ENCODE measurements at places on chromosomes 12 and 14.

DNA sequence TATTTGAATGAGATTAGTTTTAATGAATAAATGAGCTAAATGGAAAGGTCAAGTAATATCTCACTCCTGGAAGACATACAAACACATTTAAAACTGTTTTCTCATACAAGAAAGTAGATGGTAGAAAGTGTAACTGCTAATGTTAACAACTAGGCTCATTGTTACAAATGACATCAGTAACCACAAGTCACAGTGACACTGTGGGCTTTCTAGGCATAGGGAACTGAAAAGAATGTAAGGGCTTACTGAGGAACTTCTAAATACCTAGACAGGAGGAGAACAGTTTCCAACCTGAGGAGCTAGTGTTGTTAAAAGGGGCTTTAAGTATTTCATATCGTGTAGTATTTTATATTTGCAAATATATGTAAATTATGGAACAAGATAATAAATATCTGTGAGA is 17.5 kb upstream of the ERGIC2 start:
- no peak for DNase-seq

- DNase-seq = no peak
Observed at GRCh38 chr12:130121226-130122000, 40.9 kb upstream of the FZD10 start.

- DNase-seq = no peak
Observed at GRCh38 chr14:102333390-102333789, 13.8 kb downstream of the ZNF839 start.

DNA sequence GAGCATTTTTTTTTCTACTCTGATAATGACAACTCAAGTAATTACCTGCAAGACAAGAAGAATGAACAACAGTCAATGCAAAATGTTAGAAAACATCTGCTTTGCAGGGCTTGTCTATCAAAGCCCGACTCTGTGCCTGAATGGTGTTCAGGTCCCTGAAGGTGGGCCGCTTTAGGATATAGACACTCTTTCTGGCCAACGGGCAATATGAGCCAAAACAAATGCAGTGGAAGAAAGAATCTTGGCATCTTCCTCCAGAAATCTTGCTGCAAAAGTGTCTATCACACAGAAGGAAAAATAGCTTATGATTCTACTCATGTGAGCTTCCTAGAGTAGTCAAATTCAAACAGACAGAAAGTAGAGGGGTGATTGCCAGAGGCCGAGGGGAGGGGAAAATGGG is 32.7 kb downstream of the FOS start:
- DNase-seq = no peak

DNA sequence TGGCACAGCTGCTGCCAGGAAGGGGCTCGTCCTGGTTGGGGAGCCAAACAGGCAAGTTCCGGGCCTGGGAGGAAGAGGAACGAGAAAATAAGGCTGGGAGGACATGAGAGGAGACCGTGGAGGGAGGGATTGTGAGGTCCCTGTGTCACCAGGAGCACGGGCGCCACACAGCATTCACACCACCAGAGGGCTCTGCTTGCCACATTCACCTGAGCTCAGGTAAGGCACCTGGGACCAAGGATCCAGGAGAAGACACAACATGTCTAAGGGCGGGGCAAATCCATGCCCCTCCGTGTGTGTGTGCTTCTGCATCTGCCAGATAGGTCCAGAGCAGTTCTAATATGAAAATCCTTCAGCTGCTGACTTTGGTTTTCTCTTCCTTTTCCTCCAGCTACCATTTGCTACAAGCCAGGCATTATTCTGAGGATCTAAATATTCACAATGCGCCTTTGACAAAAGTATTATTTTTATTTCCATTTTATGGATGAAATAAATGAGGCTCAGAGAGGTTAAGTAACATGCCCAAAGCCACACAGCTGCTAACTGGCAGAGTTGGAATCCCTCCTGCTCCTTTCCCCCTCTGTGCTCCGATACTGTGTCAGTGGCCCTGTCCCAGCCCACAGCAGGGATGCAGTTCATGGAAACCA is 14.6 kb downstream of the RAPGEF3 start:
- DNase-seq = peak; percentile 34

GRCh38 chr12:52796839-52797528 is 1.1 kb upstream of the KRT3 start:
- DNase-seq = no peak

DNA sequence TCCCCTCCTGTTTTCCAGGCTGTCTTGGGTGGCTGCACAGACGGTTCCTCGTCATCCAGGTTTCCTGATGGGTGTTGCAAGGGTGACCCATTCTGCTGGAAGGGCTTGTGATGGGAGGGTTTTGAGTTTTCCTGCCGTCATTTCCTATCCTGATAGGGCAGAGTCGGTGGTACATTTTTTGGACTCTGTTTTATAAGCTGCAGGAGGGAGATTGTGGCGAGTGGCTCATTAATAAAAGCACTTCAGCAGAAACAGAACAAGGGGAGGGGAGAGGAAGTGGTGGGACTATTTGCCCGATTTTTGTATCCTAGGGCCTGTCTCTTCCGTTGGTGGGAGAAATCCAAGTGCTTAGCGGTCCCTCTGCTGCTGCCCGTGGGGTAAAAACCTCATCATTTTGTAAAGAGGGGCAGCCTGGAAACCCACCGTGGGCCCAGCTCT is 40.0 kb downstream of the TSPAN9 start:
- no peak for DNase-seq

- DNase-seq = no peak
Observed at GRCh38 chr14:24518851-24519250, 10.8 kb upstream of the CMA1 start.

All from activated T-helper 1 cell treated with anti-CD3 and anti-CD28 coated beads, Interleukin-2, amount 50 U/mL, for 16 hours (primary cell).